ENCODE measurements at places on chromosomes 2 and 18.

DNA sequence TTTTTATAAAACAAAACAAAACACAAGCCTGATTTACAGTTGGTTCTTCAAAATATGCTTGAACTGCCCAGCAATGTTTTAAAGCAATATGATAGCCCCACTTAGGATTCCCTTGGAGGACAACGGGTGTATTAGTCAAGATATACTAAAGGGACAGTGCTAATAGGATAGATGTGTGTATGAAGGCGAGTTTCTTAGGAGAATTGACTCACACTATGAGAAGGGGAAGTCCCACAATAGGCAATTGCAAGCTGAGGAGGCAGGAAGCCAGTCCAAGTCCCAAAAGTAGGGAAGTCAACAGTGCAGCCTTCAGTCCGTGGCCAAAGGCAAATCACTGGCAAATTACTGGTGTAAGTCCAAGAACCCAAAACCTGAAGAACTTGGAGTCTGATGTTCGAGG is 167.9 kb downstream of the CBLN2 start:
- no peak for DNase-seq

- DNase-seq, result no peak
These were observed 32.8 kb upstream of the TANC1 start for GRCh38 chr2:158935617-158936016.

DNA sequence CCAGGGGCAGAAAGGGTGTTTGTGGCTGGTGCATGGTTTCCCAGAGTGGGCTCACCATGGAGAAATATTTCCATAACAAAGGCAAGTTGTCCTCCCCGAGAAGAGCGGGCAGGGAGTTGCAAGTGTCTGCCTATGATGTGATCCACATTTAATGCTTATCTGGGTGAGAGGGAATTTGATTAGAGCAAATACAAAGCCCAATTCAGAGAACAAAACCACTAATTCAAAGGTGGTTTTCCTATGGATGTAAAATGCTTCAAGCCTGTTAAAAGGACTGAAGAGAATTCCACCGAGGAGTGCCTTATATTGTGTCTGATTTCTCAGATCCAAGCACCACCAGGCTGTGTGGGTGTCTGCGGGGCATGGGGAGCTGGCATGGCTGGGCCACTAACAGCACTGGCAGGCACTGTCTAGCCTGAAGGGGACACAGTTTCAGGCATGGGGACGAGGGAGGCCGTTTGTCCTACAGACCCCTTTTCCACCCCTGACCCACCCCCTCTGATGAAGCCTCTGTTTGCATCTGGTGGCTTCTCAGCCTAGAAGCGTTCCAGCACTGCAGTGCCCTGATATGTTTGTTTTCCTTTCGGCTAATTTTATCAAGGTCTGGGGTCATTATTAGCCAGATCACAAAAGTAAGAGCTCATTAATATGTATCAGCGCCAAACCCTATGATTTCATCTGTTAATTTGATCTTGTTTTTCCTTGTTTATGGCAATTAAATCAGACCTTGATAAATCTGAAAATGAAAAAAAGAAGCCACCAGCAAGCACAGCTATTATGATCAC is 357.3 kb downstream of the HRH4 start:
- DNase-seq, result no peak

GRCh38 chr18:61582202-61582710 is 249.0 kb downstream of the CDH20 start:
- no peak for DNase-seq

DNA sequence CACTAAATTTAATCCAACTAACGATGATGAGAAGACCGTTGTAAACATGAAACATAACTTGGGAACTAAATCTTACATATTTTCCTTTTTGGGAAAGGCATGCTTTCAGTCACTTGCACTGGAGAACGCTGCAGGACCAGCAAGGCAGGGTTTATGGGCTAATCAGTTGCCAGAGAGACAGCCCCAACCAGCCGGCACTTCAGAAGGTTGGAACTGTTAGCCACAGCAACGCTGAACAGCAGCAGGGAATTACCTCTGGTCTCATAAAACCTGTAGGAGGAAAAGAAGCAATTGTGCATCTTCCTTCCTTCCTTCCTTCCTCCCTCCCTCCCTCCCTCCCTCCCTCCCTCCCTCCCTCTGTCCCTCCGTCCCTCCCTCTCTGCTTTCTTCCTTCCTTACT is 33.9 kb upstream of the SIX2 start:
- DNase-seq, result no peak

- DNase-seq, result no peak
These were observed 92.2 kb downstream of the CDC42EP3 start for GRCh38 chr2:37579192-37579713.

DNA sequence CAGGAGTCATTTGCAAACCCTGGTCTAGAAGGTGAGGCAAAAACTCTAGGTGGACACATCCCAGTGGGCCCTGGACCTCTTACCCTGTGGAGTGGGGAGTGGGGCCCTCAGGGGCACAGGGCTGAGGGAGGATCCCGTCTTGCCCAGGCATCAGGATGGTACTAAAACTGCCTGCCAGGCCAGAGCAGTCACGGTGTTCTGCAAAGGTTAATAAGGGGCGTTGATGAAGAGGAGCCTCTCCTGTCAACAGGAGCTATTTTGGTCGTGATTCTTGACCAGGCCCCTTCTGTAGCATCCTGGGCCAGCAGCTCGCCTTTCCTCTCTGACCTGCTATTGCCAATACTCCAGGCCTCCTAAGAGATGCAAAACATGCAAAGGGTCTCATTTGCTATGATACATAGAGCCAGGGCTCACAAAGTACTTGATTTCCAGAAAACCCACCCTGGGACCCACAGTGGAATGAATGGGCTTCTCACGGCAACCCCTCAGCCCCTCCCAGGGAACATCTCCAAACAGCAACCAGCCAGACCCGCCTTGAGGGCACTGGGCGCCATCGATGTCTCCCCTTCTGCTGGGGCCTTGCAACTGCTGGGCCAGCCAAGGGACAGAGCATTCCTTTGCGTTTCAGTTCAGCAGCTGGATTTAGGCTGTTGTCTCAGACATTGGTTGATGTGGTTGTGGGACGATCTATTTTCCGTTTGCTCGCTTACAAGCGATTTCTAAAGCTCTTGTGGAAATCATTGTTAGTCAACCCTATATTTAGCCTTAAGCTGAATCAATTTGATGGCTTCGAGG is 111.1 kb downstream of the PDCL3 start:
- DNase-seq, result no peak

GRCh38 chr2:54999182-54999581 is 51.1 kb downstream of the RTN4 start:
- DNase-seq, result peak; percentile 83

- no peak for DNase-seq
These were observed 170.8 kb downstream of the RTP5 start for GRCh38 chr2:242040303-242040655.

GRCh38 chr2:171069286-171069956 is 91.3 kb downstream of the TLK1 start:
- DNase-seq, result no peak

- no peak for DNase-seq
These were observed 66.9 kb downstream of the CDH20 start for GRCh38 chr18:61400016-61400635.

DNA sequence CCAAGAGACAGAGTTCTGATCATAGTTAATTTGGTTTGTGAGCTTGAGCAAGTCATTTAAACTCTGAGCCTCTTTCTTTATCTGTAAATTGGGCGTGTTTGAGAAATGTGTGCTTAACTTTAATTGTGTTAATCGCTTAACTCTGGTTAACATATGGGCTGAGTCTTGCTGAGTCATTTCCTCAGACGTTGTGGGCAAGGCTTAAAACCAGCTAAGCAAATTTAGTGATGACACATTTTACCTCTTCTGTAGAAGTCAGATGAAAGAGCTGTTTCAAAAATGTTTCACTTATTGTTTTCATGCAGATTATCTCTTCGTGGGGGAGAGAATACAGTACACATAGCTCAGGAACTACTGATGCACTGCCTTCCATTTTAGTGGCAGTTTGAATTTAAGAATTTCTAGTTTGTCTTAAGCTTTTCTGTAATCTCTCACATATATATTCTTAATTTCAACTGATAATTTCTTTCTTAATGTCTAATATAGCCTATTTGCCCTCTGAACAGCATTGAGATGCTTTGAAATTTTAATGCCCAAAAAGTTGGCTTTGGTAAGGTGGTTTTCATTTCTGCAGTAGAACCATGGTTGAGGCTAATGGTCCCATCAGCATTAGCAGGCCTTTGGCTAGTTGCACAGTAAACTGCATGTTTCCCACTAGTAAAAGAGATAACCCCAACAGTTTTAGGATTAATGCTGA is 34.9 kb downstream of the RAB10 start:
- peak; percentile 22 for DNase-seq

DNA sequence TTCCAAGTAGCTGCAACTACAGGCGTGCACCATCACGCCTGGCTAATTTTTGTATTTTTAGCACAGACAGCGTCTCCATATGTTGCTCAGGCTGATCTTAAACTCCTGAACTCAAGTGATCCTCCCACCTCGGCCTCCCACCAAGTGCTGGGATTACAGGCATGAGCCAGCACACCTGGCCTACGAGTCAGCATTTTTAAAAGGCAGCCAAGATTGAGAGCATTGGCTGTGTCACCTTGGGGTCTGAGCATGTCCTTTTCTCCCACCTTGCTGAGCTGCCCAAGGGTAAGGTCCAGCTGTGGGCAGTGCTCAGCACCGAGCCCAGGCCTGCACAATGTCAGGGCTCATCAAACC is 142.8 kb upstream of the LMAN1 start:
- DNase-seq, result peak; percentile 88

DNA sequence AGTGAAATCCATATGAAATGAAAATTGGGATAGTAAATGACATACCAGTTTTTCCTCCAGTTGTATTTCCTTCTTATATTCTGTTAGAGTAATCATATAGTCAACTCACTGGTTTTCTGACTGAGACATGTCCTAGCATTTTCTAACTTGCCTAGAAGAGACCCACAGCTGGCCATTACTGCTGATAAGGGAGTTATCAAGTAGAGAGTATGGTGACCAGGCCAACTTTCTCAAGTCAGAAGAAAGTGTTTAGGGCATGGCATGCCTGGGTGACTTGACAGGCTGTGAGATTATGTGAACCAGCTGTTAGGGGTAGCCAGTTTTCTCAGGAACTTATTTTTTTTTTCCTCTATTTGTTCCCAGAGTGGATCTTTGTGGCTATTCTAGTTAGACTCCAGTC is 81.2 kb downstream of the GPD2 start:
- no peak for DNase-seq

DNA sequence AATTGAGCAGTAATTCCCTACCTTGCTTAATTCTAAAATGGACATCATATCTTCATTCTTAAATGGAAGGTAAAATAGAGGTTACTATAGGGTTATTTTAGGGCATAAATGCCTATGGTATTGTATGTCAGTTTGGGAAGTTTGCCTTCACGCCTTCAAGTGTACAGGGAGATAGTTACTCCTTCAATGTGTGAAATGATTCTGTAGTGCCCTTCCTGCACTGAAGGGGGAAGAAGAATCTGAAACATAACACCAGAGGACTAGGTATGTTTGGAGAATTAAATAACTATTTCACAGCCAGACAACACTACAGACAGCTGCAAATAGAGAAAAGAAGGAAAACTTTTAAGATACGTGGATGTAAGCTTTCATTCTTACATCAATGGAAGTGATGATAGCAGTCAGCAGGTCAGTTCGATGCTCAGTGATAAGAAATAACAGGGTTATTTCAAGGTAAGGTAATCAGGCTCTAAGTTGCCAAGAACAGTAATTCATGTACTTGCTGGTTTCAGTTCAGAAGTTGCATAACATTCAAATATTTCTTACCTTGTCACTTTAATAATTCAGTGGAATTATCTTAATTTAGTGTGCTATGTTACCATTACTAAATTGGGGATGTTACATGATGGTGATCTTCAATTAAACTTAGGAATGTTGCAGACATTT is 4.0 kb downstream of the PKP4 start:
- DNase-seq, result no peak

DNA sequence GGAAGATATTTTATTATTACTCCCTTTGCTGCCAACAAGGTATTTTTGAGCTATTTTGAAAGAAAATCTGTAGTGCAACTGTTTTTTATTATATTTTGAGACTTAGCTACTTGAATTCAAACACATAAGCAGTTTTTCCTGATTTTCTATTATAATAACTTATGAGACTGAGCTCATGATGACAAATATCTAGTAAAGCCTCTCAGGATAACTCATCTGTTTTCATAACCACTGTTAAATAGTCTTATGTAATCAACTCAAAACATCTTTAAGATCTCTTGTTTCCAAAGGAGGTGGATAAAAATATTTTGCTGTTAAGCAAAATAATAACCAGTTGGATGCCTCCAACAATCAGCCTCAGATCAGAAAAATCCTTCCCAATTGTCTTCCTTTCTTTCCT is 21.9 kb upstream of the PPP1CB start:
- DNase-seq, result no peak

DNA sequence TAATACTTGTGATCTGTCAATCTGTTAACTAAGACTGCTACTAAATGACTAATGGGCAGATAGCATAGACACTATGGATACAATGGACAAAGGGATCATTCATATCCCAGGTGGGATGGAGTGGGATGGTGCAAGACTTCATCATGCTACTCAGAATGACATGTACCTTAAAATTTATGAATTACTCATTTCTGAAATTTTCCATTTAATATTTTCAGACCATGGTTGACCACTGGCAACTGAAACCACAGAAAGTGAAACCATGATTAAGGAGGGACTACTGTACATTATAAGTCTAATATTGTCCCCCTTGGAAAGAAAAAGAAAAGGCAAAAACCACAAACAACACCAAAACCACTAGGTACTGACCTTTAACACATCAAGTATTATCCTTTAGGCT is 247.0 kb upstream of the SYT4 start:
- no peak for DNase-seq

DNA sequence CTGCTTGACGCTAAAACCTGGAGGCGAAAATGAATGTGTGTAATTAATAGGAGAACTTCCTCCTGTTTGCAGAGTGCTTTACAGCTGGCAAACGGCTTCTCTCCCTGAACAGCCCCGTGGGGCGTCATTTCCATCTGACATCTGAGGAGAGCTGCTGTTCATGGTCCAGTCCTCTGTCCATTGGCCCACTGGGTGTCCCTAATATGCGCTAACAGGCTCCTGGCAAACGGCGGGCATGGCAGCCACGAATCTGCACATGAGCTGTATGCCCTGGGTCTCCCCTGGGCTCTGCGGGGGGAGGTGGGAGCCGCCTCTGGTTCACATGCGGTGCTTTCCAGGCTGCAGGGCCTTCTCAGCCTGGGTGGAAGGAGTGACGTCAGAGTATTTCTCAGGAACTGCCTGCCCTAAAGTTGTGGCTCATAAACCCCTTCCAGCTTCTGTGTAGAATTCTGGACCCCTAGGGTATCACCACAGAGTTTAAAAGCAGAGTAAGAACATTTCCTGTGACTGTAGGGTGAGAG is 73.2 kb downstream of the LRRFIP1 start:
- DNase-seq, result no peak

DNA sequence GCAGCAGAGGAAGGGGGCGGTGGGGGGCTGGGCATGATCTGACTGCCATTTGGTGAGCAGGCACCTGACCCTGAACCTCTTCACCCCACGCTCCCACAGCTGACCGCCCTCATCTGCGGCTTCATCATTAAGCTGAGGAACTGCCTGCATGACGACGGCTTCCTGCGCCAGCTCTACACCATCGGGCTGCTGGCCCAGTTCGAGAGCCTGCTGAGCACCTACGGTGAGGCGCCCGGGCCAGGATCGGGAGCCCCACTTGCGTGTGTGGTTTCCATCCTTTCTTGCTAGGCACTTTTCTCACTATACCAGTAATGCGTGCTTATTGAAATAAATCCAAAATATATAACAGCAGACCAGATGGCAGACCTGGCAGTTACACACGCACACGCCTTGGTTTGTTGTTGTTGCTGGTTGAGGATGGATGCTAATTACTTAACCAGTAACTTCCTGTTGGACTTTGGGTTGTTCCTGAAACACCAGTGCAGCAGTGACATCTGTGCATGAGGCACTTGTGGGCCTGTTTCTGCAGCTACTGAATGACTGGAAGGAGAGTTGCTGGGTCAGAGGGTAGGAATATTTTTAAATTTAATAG is 43.7 kb downstream of the COA5 start:
- peak; percentile 32 for DNase-seq

All from NCI-H2171 treated with DMSO at 0.1 percent for 48 hours (cell line).